ENCODE measurements at places on chromosomes 1 and 21.

DNA sequence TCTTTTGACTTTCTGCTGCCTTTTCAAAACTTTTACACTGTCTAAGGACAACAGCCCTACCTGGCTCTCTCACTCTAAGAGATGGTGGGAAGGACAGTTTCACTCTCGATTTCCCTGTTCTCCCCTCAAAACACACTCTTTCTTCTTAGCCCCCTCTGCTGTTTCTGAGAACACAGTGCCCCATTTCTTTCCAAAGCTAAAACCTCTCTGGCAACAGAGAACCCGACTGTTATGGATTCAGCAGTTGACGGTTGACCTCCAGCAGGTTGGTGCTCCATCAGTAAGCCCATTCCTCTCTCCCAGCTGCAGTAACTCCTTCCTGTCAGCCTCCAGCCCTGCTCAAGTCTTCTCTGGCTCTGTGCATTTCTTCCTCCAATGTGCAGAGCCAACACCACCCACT is 88.2 kb upstream of the ABCD3 start:
- no peak for DNase-seq

GRCh38 chr1:244160455-244161235 is 109.6 kb downstream of the ZBTB18 start:
- DNase-seq = no peak

- DNase-seq = peak; percentile 79
Measured at GRCh38 chr1:178542554-178543289, 29.8 kb downstream of the TEX35 start.

DNA sequence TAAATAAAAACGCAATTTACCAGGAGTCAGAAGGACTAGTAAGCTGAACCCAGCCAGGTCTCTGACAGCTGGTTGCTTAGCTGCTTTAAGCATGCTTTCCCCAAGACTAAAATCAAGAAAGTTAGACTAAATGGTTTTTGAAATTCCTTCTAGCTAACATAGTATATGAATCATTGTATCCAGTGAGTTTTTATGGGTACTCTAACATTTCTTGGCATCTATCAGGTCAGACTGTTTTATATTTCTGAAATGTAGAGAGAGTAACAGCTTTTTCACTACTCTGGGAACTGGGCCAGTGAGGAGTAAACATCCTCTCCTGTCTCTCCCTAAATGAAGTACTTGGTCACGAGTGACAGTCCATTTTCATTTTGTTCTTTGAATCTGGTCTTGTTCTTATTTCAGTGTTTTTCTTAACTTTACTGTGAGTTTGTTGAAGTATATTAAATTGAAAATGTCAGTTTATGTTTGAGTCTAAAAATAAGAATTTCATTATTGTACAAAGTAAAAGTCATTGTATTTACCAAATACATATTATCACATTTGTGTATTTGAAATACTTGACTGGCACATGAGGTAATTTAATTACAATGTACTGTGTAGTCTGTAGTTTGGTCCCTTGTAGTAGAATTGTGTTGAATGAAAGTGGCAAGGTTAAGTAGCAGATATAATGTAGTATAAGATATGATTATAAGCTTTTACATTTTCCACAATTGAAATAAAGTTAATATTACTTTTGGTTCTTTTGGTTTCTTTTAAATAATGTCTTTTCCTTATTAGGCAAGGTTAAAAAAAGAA is 47.6 kb downstream of the PKN2 start:
- no peak for DNase-seq

GRCh38 chr21:14926186-14926585 is 138.6 kb downstream of the NRIP1 start:
- DNase-seq = no peak

- no peak for DNase-seq
Measured at GRCh38 chr1:175717610-175718540, 25.5 kb downstream of the TNR start.

- no peak for DNase-seq
Measured at GRCh38 chr1:25063591-25064416, 133.7 kb upstream of the RUNX3 start.

All from activated T-cell treated with anti-CD3 and anti-CD28 coated beads for 24 hours (primary cell).